ENCODE measurements at places on chromosomes 5 and 9.

GRCh38 chr9:98985596-98985995 is 41.9 kb downstream of the COL15A1 start:
- no peak for DNase-seq

- DNase-seq: no peak
Observed at GRCh38 chr5:132098151-132098594, 24.6 kb downstream of the CSF2 start.

DNA sequence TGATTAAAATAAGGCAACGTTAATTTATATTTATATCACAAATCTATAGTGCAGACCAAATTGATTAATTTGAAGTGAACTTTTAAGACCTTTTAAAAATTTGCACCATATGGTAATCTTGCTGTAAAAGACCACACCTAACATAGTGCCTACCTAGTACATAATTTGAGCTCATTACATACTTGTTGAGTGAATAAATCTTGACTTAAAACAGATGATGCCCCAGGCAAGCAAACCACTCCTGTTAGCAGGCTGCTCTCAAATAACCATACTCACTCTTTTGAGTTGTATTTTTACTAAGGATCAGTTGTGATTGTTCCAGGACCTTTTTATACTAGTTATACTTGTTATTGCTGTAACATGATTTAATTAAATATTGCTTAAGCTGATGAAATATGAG is 27.2 kb downstream of the CMYA5 start:
- no peak for DNase-seq

- no peak for DNase-seq
Observed at GRCh38 chr9:105055917-105056316, 128.0 kb upstream of the ABCA1 start.

GRCh38 chr5:170355601-170356098 is 33.5 kb downstream of the KCNMB1 start:
- no peak for DNase-seq

DNA sequence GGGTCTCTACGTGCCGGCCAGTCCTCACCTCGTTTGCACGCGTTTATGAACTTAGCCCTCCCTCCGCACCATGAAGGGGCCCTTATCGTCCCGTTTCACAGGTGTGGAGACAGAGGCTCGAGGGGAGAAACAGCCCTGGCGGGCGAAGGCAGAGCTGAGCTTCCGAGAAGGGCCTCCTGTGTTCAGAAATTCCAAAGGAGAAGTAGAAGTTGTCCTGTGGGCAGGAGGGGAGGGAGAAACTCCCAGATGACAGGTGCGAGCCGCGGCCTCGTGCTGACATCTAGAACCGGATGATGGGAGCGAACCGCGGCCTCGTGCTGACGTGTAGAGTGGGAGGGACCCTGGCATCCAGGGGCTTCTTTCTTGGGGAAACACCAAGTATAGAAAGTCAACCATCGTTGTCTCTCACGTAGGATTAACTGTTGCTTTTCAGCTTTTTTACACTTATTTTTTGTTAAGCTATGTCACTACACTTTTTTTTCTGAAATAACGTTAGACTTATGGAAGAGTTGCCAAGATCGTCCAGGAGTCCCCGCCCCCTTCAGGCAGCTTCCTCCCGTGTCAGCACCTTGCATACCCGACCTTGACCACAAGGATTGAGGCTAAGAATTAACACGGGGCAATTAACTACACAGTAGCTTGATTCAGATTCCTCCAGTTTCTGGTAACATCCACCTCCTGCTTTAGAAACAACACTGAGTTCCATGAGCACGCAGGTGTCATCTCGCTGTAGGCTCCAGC is 42.8 kb upstream of the NKD2 start:
- DNase-seq: no peak

GRCh38 chr5:89954916-89955315 is 454.6 kb downstream of the CETN3 start:
- DNase-seq: peak; percentile 62

DNA sequence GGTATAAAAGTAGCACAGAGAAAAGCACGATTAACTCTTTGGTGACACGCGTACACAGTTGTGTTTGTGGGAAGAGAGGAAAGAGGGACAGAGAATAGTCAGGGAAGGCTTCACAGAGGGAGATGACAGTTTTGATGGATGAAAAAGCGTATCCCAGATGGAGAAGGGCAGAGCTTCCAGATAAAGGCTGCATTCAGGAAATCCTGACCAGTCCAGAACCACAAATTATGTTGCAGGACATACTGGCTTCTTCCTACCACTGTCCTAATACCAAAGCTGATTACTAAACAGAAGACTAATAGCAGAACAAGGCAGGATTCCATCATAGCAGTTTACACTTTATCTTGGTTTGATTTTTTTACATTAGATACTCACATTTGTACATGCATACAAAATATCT is 34.5 kb downstream of the SLC31A2 start:
- no peak for DNase-seq

- no peak for DNase-seq
Observed at GRCh38 chr9:113548221-113549041, 84.9 kb downstream of the RGS3 start.

DNA sequence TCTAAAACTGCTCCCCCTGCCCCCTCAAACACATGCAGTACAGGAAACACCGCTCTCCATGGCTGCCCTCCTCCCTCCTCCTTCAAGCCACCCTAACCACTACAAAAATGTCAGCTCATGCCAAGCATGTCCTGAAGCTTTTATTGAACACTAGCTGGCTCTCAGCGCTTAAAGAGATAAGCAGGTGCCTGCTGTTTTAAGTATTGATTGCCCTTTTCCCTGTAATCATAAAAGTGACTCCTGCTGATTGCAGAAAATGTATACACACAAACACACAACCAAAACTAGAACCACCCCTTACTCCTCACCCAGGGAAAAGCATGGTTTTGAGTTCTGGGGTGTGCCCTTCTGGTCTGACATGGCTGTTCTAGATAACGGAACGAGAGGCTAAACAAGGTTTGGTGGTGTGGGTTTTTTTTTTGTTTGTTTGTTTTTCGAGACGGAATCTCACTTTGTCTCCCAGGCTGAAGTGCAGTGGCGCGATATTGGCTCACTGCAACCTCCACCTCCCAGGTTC is 3.7 kb upstream of the UCK1 start:
- no peak for DNase-seq

GRCh38 chr9:81380504-81381359 is 308.6 kb downstream of the TLE1 start:
- DNase-seq: no peak

- no peak for DNase-seq
Observed at GRCh38 chr9:73869264-73869663, 627.9 kb upstream of the RORB start.

GRCh38 chr5:140363631-140364471 is 3.9 kb downstream of the SLC4A9 start:
- no peak for DNase-seq

- no peak for DNase-seq
Observed at GRCh38 chr5:14503017-14503680, 78.4 kb upstream of the OTULINL start.

DNA sequence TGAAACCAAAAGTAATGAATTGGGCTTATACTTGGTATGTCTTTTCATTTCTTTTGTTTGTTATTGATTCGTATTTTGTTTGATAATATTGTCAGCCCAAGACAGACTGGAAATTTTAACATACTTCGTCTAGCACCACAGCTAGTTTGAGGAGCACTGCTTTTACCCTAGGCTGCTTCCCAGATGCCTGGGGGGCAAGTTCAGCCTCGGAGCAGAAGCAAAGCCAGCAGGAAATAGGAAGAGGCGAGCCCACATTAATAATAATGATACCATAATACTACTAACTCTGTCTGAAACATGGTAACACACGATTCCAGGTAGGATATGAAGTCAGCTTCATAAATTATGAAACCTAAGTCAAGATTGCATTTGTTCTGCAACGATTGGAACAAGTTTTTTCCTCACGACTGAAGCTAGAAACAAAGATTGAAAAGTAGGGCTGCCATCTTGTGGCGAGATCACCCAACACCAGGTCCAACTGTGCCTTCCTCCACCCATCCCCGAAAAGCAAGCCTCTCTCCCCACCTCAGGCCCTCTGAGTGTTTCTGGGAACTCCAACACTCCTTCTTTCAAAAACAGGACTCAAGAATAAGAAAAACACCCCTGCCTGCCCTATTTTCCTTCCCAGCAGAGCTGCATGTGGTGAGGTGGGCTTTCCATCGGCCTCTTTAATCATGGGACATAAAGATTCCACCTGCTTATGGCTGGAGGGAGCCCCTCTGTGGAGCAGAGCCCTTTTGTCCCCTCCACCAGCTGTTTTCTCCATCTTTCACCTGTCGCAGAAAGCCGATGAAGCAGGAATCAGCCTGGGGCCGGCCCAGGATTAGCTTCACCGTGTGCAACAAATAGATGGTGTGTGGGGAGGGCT is 236.4 kb downstream of the CAAP1 start:
- DNase-seq: peak; percentile 59

- DNase-seq: peak; percentile 70
Observed at GRCh38 chr5:139658501-139658927, 10.4 kb downstream of the CXXC5 start.

DNA sequence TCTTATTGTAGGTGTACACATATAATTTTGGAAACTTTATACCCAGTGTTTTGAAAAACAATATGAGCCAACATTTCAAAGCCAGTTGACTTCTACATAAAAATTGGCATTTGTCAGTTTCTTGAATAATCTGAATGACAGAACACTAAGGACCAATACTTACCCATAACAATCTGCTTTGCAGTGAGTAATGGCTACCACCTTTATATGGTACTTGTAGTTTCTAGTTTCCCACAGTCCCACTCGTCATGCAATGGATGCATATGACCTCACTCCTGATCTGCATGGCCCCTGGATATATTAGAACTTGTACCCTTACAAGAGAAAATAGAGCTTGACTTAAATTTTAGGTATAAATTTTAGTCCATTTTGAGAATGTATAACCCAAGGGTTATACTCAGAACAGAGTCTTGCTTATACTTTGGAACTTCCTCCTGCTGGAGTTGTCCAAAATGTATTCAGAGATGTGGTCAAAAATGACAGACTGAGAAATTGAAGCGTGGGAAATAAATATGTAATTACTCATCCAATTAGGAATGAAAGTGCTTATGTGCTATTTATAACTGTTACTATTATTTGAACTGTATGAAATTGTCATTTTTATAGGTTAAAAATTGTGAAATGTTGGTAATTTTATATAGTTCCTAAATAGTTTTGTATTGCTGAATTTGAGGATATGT is 19.5 kb downstream of the XRCC4 start:
- no peak for DNase-seq

GRCh38 chr5:59786334-59786805 is 107.2 kb downstream of the PDE4D start:
- no peak for DNase-seq

GRCh38 chr5:144378681-144379080 is 208.0 kb downstream of the KCTD16 start:
- DNase-seq: no peak

DNA sequence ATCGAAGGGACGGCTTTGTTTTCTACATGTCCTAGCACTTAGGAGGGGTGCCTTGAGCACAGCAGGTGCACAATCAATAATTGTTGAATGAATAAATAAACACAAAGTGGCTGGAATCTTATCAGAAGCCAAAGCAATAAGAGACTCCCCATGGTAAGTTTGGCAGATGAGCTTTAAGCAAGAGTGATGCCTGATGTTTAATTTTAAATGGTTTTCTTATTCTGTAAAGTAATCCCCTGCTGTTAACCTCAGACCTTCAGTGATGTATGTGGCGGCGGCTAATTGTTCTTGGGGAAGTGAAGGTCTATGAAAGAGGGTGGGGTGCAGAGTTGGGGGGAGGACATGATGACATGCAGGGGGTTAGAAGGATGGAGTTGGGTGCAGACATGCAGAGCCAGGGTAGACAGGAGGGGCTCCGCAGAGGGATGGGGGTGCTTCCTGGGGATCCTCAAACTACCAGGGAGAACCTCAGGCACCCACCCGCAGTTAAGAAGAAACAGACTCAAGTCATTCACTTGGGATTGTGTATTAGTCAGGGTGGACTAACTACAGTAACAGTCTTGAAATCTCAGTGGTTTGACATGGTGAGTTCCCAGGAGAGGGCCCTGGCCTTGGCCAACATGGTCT is 65.7 kb upstream of the SHB start:
- DNase-seq: no peak

Measured in spinal cord (tissue), 10 donors.